ENCODE measurements at places on chromosomes 2 and 18. TPM values are rescaled to one million over a fixed set of nuclear protein-coding genes. Genes with fewer than 3 reads are reported as not detected.

Gene CCDC141
- not detected for total RNA-seq

Gene MAP4K3
- 38.4 TPM for total RNA-seq

Gene ALPI
- not detected for total RNA-seq

- no peak for DNase-seq
- no peak overlapping the region for H3K27ac ChIP-seq
- peaks cover 89% of the 10 kb centered on the region for H3K36me3 ChIP-seq
- H3K4me1 ChIP-seq = 0 out of 2 replicates have a peak, but pooled peaks cover 2% of the 10 kb centered on the region
These were observed 97.9 kb upstream of the IL1R2 start for GRCh38 chr2:101893681-101894381.

DNA sequence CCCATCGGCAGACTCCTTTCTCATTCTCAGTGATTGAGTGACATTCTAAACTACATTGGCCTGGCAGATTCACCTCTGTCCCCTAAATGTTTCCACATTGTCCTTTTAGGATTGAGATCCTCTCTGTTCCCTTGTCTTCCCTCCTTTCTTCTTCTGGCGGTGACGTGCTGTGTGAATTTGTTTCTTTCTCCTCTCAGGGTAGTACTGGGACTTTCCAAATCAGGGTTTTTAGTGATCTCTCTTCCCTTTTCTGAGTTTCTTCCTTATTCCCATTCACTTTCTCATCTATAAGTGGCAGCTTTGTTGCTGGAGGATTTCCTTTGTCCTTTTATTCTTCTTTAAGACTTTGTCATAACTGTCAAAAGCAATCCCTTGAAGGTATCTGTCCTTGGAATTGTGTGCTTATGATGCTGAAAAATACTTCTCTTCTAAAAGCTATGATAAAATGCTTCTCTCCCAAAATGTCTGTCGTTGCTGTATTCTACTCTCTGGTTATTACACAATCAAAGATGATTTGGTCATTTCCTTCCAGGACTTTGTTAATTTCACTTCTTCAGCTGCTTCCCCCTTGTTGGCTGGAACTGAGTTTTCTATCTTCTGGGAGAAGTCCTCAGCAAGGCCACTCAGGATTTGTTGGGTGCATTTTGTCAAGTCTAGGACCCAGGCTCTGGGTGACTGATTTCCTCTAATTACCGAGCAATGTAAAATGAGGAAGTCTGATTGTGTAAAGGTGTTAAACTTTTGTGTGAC is 4.9 kb upstream of the IL1B start:
- H3K4me3 ChIP-seq = no peak overlapping the region
- no peaks in the 10 kb centered on the region for H3K27me3 ChIP-seq
- H3K36me3 ChIP-seq = no peaks in the 10 kb centered on the region
- no peak for DNase-seq
- peaks cover 10% of the 10 kb centered on the region for H3K4me1 ChIP-seq
- no peak overlapping the region for H3K27ac ChIP-seq

All from PC-9 (cell line).